ENCODE measurements at places on chromosomes 3 and 15.

DNA sequence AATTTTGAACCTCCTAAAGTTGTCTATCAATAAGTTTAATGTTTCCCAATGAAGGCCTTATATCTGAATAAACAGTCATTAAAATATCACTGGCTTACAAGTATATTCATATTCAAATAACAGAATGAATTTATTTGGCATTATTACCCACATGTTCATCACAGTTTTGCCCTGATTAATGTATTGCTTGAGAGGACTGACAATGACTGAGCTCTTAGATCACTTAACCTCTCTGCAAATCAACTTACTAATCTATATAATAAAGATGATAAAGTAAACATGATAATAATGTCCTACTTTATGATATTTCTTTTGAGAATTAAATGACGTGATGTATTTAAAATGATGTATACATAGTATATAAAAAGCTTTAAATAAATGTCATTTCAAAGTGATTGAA, 532.0 kb upstream of the GBE1 start:
- H3K27ac ChIP-seq, result no peak overlapping the region
- H3K36me3 ChIP-seq, result no peaks in the 10 kb centered on the region
- no peaks in the 10 kb centered on the region for H3K4me1 ChIP-seq
- H3K4me3 ChIP-seq, result no peak overlapping the region
- no peaks in the 10 kb centered on the region for H3K27me3 ChIP-seq
- no peak for DNase-seq

- H3K4me3 ChIP-seq, result no peak overlapping the region
- no peaks in the 10 kb centered on the region for H3K4me1 ChIP-seq
- H3K27me3 ChIP-seq, result no peaks in the 10 kb centered on the region
- no peak overlapping the region for H3K27ac ChIP-seq
Observed at GRCh38 chr3:156037356-156037755, 83.0 kb upstream of the KCNAB1 start.

- DNase-seq, result no peak
- H3K27ac ChIP-seq, result no peak overlapping the region
Observed at GRCh38 chr15:69926006-69926405, 171.7 kb downstream of the TLE3 start.

DNA sequence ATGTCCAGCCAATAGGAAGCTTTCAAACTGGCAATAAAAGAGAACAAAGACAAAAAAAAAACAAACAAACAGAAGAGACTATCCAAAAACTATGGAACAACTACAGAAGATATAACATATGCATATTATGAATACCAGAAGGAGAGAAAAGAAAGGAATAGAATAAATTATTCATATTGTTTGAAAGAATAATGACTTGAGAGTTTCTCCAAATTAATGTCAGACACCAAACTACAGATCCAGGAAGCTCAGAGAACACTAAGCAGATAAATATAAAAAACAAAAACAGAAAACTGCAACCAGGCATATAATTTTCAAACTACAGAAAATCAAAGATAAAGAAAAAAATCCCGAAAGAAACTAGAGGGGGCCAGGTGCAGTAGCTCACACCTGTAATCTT, 34.1 kb upstream of the AP3B2 start:
- H3K27me3 ChIP-seq, result no peaks in the 10 kb centered on the region
- H3K4me1 ChIP-seq, result no peaks in the 10 kb centered on the region
- no peak for DNase-seq
- H3K27ac ChIP-seq, result no peak overlapping the region
- no peak overlapping the region for H3K4me3 ChIP-seq
